ENCODE measurements at places on chromosomes 6 and 20.

- no peak for DNase-seq
Measured at GRCh38 chr6:46773201-46773855, 19.9 kb upstream of the MEP1A start.

GRCh38 chr20:34709044-34709830, 5.1 kb downstream of the TP53INP2 start:
- DNase-seq = no peak

- DNase-seq = no peak
Measured at GRCh38 chr20:51958099-51959065, 156.1 kb upstream of the SALL4 start.

GRCh38 chr20:59955131-59955796, 3.0 kb upstream of the CDH26 start:
- no peak for DNase-seq

DNA sequence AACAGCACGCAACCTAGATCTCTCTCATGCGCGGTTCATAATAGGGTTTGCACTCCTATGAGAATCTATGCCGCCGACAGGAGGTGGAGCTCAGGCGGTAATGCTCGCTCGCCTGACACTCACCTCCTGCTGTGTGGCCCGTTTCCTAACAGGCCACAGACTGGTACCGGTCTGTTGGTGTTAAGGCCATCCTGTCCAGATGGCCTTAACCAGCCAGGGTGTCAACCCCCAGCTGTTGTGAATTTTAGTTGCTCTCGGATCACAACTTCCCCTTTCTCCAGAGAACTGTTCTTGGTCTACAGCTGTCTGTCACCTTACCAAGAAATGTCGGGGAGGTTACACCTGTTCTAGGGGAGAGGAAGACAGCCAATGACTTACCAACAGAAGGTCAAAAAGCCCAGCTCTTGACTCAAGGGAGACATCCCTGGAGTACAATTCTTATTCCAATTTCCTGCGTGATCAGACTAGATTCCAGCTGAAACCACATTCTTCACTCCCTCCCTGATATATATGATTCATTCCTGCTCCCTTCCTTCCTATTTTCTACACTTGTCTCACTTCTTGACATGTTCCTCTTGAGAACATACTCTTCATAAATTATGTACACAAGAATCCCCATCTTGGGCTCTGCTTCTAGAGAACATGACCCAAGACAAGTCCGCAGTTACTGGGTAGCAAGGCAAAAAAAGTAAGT, 23.1 kb upstream of the DNAAF9 start:
- no peak for DNase-seq

- DNase-seq = no peak
Measured at GRCh38 chr20:10659651-10660601, 13.9 kb downstream of the JAG1 start.

GRCh38 chr6:155077331-155077730, 82.2 kb downstream of the TIAM2 start:
- no peak for DNase-seq
